Spinal cord (tissue), 10 donors: ENCODE measurements at places on chromosomes 1 and 21. TPM values are rescaled to one million over a fixed set of nuclear protein-coding genes. Genes with fewer than 3 reads are reported as not detected.

Gene TSPEAR
- polyA plus RNA-seq = 0.33 TPM

Gene TAS1R1
- polyA plus RNA-seq = 0.47 TPM

Gene WDR77
- 41.2 TPM for polyA plus RNA-seq

Gene PPM1J
- polyA plus RNA-seq = 7.4 TPM

Gene LAMC1
- polyA plus RNA-seq = 69.9 TPM

Gene PLA2G2C
- 0.40 TPM for polyA plus RNA-seq

Gene TNNI3K
- 2.3 TPM for polyA plus RNA-seq

Gene TGFB2
- 30.7 TPM for polyA plus RNA-seq

Gene FCER1A
- polyA plus RNA-seq = 0.33 TPM

Gene ZNF593OS
- polyA plus RNA-seq = 2.7 TPM

Gene OR10Z1
- 0.08 TPM for polyA plus RNA-seq

Gene PALMD
- 15.3 TPM for polyA plus RNA-seq

Gene KANK4
- polyA plus RNA-seq = 8.9 TPM

Gene OTUD3
- polyA plus RNA-seq = 36.1 TPM

Gene KRTAP20-2
- not detected for polyA plus RNA-seq

Gene LRRC3
- polyA plus RNA-seq = 4.4 TPM

Gene FAM110D
- polyA plus RNA-seq = 1.3 TPM

Gene PRMT2
- polyA plus RNA-seq = 206 TPM

Gene PTPRU
- 52.0 TPM for polyA plus RNA-seq

Gene PRR9
- polyA plus RNA-seq = not detected

Gene MMP23B
- polyA plus RNA-seq = 8.5 TPM

Gene TRIM46
- polyA plus RNA-seq = 37.6 TPM

Gene TRIM67
- polyA plus RNA-seq = 33.9 TPM

Gene RAB42
- 3.2 TPM for polyA plus RNA-seq

Gene CFHR2
- not detected for polyA plus RNA-seq

Gene SYNC
- 6.0 TPM for polyA plus RNA-seq

Gene KHDRBS1
- polyA plus RNA-seq = 153 TPM

Gene EDARADD
- 1.4 TPM for polyA plus RNA-seq

Gene MAP3K21
- 5.6 TPM for polyA plus RNA-seq

Gene UBL4B
- polyA plus RNA-seq = not detected

Gene COL16A1
- 105 TPM for polyA plus RNA-seq
